Activated T-cell treated with anti-CD3 and anti-CD28 coated beads for 24 hours (primary cell): ENCODE measurements at places on chromosomes 13 and 19.
A peak's percentile ranks its signal among the peaks of the same experiment; 100 is the strongest.

GRCh38 chr19:39246951-39247669 is 1.5 kb downstream of the IFNL4 start:
- peak; percentile 19 for DNase-seq

DNA sequence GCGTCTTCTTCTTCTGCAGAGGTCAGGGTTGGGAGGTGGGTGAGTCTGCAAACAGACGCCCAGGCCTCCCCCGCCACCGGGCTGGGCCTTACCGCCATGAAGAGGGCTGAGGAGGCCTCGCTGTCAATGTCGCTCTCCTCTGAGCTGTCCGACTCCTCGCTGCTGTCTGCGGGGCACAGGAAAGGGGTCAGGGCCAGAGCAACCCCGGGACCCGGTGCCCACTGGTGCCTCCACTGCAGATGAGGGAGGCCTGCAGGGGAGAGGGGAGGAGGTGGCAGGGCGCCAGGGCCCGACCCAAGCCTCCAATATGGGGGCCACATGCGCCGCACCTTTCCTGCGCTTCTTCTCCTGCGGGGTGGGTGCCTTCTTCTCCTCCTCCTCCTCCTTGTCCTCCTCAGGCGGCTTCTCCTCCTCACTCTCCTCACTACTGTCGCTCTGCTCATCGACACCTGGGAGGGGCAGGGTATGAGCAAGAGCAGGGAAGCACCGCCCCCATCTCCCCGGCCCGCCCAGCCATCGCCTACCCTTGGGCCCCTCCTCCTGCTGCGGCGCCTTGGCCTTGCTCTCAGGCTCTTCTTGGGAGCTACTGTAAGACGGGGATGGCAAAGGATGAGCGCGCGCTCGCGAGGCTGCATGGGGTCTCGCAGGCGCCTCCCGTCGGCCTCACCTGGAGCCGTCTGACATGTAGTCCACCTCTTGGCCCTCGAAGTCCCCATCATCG is 5.5 kb upstream of the PSPN start:
- no peak for DNase-seq

GRCh38 chr19:2164020-2164998 is 576 bp downstream of the DOT1L start:
- peak; percentile 33 for DNase-seq

- no peak for DNase-seq
Measured at GRCh38 chr19:30959011-30959410, 390.2 kb downstream of the TSHZ3 start.

- DNase-seq: no peak
Measured at GRCh38 chr13:95627590-95627989, 16.9 kb downstream of the DZIP1 start.

DNA sequence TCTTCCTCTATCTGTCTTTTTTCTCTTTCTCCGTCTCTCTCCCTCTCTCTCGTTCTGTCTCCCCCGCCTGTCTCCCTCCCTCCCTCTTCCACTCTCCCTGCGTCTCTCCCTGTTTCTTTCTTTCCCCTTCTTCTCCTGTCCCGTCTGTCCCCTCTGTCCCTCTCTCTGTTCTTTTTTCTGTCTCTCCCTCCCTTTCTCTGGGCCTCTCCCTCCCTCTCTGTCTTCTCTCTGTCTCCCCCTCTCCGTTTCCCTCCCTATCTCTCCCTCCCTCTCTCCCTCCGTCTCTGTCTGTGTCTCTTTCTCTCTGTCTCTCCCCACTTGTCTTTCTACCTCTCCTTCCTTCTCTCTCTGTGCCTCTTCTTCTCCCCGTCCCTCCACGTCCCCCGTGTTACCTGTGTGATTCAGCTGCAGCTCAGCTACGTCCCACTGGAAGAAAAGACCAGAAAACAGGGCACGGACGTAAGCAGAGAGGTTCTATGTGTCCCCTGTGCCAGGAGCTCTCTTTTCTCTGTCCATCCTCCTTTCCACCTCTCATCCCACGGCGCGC is 1.2 kb downstream of the CD70 start:
- no peak for DNase-seq

DNA sequence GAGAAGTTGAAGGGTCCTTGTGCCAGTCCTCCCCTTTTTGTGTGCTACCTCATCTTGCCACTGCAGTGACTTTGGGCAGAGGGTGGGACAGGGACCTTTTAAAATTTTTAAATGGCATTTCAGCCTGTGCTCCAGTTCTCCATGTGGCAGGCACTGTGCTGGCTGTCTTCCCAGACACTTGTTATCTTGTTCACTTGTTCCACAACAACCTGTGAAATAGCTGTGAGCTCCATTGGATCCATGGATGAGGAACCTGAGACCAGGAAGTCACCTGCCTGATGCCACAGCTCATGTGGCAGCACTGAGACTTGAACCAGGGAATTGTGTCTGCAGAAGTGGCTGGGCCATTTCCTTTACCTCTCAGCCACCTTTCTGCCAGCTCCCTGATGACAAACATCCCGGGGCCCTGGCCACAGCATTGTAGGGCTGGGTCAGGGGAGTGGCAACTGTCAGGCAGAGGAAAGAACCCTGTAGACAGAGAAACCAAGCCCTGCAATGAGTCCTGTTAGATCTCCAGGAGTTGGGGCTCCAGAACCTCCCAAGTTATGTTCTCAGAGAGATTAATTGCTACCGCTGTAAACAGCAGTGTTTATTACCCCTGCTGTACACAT is 6.4 kb downstream of the EGLN2 start:
- DNase-seq: no peak

DNA sequence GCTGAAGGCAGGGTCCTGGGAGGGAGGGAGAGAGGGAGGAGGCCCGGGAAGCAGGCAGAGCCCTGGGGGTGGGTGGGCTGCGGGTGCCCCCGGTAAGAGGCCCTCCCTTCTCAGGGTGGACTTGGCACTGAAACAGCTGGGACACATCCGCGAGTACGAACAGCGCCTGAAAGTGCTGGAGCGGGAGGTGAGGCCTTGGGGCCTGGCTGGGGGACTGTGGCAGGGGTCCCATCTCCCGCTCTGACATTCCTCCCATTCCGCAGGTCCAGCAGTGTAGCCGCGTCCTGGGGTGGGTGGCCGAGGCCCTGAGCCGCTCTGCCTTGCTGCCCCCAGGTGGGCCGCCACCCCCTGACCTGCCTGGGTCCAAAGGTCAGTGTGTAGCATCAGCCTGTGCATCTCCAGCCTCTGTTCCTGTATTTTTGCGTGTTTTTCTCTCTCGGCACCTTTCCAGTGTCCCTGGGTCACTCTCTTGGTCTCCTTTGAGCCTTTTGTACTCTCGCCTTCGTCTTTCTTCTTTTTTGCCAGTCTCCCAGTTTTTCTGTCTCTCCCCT is 53.4 kb downstream of the TRPM4 start:
- no peak for DNase-seq

DNA sequence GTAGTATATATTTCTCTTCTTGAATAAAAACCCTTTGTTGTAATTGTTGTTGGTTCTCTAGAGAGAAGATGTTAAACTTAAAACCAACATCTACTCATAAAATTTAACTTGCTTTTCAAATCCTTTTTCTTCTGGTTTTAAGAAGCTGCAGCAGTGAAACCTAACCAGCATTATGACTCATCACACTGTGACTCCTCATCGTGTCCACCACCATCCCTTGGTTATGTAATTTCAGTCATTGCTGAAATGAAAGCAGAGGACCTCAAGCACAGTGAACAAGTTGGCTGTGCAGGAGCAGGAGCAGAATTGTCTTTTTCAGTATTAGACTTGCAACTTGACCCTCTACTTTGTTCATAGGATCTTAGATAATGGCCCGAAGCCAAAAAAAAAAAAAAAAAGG is 64.9 kb upstream of the HTR2A start:
- no peak for DNase-seq
